ENCODE measurements at places on chromosomes 5 and 9.

GRCh38 chr9:21728781-21729180 lies 73.7 kb upstream of the MTAP start:
- DNase-seq: no peak

GRCh38 chr9:69905851-69906250 lies 85.2 kb downstream of the CFAP95 start:
- DNase-seq: no peak

GRCh38 chr9:113715086-113715485 lies 161.0 kb upstream of the ZNF618 start:
- no peak for DNase-seq

GRCh38 chr9:82091610-82092009 lies 103.0 kb downstream of the SPATA31D1 start:
- DNase-seq: no peak

GRCh38 chr9:91913096-91913495 lies 36.9 kb downstream of the ROR2 start:
- DNase-seq: no peak

GRCh38 chr5:96244696-96245095 lies 188.4 kb downstream of the PCSK1 start:
- no peak for DNase-seq

DNA sequence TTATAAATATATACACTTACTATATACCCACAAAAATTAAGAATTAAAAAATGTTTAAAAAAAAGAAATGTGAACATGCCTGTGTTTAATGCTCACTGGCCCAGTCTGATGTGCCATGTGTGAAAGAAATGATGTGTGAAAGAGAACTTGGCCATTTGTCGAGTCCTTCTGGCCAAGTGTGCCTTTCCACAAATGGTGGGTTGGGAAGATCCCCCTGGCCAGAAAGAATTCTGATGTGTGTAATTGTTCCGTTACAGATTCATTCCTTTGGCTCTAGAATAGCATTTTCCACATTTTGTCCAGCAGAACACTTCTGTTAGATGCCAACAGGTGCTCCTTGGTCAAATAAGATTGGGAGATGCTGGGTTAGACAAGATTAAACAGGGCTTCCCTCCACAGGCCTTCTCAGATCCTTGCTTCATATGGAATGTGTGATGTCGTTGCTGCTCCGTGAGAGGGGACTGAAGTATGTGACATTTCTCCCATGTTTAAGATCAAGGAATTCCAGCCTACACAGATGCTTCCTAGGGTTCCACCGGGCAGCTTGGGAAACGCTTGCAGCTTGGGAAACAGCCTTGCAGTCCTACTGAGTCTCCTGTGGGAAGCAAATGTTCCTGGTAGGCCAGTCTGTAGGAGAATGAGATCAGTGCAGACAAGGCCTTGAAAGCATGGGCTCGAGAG lies 32.1 kb downstream of the GDNF start:
- no peak for DNase-seq

DNA sequence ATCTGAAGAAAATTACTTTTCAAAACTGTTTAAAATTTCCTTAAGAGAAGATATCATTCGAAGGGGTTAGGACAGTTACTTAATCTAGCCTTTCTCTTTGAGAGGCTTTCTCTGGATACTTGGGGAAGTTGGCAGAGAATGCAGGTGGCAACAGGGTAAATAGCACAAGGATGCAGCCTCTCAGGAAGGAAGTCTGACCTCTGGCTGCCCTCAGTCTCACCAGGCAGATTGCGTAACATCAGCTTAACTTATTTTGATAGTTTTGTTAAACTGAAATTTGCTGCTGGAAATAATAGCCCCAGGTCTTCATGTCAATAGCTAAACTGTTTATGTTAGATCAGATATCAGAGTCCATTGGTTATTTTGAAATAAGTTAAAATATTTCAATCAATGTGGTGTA lies 20.4 kb downstream of the CCDC192 start:
- DNase-seq: no peak

DNA sequence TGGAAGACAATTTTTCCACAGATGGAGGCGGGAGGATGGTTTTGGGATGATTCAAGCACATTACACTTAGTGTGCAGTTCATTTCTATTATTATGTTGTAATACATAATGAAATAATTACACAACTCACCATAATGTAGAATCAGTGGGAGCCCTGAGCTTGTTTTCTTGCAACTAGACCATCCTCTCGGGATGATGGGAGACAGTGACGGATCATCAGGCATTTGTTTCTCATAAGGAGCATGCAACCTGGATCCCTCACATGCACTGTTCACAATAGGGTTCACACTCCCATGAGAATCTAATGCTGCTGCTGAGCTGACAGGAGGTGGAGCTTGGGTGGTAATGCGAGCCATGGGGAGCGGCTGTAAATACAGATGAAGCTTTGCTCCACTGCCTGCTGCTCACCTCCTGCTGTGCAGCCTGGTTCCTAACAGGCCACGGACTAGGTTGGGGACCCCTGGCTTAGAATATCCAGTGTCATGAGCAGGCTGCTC lies 1.6 kb downstream of the STKLD1 start:
- DNase-seq: no peak

DNA sequence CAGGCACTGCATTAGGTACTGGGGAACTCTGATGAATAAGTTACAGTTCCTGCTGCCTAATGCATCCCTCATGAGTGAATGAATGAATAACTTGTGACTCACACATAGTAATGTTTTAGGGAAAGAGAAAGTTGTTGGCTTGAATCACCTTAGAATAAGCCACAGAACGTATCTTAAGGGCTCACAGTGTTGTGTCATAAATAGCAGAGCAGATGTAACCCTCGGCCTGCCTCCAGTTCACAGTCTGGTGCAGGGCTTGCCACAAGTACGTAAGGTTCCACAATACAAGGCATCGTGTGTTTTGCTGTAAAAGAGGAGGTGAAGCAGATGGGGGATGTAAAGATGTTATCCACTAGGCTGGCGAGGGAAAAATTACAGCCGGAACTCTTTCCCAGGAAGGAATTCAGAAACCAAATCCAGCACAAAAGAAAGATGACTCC lies 218.7 kb downstream of the TRPM3 start:
- no peak for DNase-seq

DNA sequence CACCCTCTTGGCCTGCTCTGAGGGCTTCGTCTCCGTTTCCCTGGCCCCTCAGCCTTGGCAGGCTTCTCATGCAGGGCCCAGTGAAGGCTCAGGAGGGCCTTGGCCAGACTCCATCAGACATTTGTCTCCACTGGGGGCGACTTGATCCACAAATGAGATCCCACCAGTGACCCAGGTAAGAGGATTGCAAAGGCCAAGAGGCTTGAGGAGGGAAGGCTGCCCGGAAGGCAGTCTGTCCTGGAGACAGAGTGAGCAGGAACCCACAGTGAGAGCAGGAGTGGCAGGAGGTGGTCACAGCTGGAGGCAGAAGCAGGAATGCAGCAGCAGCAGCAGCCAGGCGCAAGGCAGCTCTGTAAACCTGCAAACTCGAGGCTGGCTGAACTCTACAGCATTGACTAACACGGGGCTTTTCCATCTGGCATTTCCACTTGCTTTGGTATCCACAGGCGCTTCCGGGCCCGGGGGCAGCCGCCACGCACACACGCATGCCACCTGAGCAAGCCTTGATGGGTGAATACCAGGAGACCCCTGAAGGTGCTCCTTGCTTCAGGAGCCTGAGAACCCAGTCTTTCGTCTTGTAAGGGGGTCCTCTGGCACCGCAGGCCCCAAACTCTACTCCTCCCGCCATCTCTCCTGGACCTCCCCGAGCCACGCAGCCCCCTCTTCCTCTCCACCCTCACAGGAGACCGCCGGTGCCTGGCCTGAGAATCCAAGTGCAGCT lies 14.7 kb downstream of the MGAT1 start:
- DNase-seq: no peak

DNA sequence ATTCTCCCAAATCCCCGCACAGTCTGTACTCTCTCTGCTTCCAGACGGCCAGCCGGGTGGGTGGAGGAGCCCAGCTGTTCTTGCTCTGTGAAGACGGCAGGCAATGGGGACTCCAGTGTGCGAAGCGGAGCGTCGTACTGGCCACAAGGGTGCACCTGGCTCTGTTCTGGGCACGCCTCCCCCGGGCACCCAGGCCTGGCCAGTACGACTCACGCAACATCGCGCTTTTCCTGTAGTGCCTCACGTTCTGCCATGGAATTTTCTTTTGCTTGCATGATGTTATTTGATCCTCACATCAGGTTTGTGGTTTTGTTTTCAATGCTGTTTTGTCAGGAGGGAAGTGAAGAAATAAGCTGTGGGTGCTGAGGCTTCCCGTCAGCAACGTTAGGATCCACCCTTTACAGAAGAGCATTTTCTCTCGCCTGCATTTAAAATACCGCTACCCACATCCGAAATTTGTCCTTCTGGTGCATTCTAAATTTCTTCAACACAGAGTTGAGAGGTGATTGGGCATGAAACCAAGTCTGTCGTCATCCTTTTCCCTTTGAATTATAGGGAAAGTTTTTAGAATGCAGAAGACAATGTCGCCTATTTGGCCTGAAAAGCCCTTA lies 311.7 kb downstream of the TRIM36 start:
- DNase-seq: no peak

DNA sequence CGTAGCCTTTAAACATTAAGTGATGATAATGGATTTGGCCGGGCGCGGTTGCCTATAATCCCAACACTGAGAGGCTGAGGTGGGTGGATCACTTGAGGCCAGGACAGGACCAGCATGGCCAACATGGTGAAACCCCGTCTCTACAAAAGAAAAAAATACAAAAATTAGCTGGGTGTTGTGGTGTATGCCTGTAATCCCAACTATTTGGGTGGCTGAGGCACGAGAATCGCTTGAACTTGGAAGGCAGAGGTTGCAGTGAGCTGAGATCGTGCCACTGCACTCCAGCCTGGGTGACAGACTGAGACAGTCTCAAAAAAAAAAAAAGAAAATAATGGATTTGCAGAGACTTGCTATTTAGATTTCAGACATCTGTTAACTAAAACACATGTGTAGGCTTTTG lies 9.2 kb upstream of the MATR3 start:
- DNase-seq: no peak

DNA sequence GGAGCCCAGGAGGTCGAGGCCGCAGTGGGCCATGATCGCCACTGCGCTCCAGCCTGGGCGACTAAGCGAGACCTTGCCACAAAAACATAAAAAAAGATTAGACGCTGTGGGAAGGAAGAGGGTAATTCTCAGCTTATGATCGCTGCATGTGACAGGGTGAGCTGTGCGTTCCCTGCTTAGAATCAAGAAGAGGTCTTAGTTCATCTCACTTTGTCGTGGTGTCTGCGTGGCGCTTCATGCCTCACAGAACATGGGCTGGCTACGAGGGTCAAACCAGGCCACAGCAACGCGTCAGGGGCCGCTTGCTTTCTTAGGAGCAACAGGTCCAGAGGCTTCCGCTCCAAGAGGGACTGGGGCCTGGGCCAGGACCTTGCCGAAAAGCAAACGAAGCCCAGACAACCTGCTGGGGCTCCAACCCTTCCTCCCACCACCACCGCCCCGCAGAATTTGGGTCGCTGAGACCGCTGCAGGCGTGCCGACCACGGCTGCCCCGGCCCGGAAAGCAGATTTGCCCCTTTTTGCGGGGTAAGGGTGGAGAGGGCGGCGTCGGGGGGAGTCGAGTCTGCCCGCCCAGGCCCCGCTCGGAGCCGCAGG lies 10.0 kb upstream of the GRIN1 start:
- DNase-seq: no peak

GRCh38 chr9:35322075-35322885 lies 160.5 kb downstream of the UNC13B start:
- no peak for DNase-seq

- DNase-seq: no peak
These were observed 13.6 kb downstream of the ITGA1 start for GRCh38 chr5:52801329-52801728.

DNA sequence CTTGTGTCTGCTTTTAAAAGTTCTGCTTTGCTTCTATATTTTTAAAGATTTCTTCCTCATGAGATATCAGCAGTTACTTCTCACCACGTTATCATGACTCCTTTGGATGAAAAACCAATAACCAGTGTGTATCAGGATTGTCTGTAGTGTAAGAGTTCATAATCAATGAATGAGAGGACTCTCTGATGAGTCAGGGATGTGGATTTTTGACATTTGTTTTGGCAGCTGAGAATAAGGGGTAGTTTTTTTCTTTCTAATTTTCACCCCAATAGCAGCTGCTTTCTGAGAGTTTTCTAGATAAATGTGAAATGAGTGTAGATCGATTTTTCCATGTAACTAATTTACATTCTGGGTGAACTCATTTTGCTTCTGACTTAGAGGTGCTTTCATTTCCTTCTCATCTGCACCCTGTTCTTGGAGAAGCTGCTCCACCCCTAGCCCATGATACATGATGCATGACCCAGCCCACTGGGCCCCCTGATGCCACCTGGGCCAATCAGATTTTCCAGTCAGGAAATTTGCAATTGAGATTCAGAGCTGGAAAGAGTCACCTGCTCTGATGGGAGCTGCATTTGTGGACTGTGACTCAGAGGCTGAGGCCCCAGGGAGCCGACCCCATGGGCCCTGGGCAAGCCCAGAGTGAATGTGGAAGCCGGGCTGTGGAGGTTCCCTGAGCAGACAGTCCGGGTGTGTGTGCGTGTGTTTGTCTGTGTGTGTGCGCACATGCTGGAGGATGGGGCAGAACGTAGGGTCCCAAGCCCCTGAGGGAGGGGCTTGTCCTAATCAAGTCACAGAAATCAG lies 159.3 kb downstream of the RGS3 start:
- peak; percentile 65 for DNase-seq

DNA sequence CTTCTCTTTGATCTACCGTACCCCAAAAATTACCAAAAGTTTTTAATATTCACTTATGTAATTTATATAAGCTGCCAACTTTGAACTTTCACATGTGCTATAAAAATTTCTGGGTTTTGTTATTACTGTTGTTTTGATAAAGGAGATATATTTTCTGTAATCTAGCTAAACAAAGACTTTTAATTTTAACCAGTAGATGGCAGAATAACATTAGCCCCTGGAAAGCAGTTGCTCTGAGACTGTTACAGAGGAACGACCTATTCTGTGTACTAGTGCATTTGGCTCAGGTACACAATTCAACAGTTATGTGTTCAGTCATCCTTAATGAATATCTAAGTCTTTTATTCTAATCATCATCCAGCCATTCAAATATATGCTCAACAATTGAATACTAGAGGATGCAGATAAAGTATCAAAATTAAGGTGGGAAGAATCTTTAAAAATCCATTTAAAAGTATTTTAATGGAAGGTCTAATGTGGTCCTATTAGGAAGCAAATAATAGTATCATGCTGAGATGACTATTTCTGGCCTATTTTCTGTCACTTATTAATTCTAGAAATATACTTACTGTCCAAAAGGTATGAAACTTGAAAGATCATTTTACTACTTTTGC lies 8.6 kb downstream of the KLHL9 start:
- DNase-seq: peak; percentile 55

Data from NCI-H2107 (cell line).